H1 (cell line): ENCODE measurements at places on chromosomes 2 and 18. TPM values are rescaled to one million over a fixed set of nuclear protein-coding genes. Genes with fewer than 3 reads are reported as not detected.

GRCh38 chr2:178418426-178418825, 32.5 kb downstream of the PRKRA start:
- no peak overlapping the region for H3K4me3 ChIP-seq
- no peaks in the 10 kb centered on the region for H3K27me3 ChIP-seq
- H3K4me1 ChIP-seq = no peaks in the 10 kb centered on the region
- H3K36me3 ChIP-seq = no peaks in the 10 kb centered on the region
- DNase-seq = no peak

- peaks cover 8% of the 10 kb centered on the region for H3K27me3 ChIP-seq
- DNase-seq = peak; percentile 81
- H3K4me3 ChIP-seq = peak overlapping the region; percentile 73
- H3K27ac ChIP-seq = no peak overlapping the region
- H3K4me1 ChIP-seq = peaks cover 6% of the 10 kb centered on the region
Observed at GRCh38 chr18:5890331-5891183, 4.8 kb downstream of the TMEM200C start.

GRCh38 chr2:224882291-224883171, 159.7 kb downstream of the DOCK10 start:
- no peaks in the 10 kb centered on the region for H3K36me3 ChIP-seq
- H3K4me3 ChIP-seq = no peak overlapping the region
- no peaks in the 10 kb centered on the region for H3K27me3 ChIP-seq
- DNase-seq = no peak
- H3K27ac ChIP-seq = no peak overlapping the region

- H3K27ac ChIP-seq = no peak overlapping the region
- H3K36me3 ChIP-seq = 0 out of 2 replicates have a peak, but pooled peaks cover 4% of the 10 kb centered on the region
- no peaks in the 10 kb centered on the region for H3K27me3 ChIP-seq
Observed at GRCh38 chr2:165743442-165743841, 50.6 kb downstream of the GALNT3 start.

DNA sequence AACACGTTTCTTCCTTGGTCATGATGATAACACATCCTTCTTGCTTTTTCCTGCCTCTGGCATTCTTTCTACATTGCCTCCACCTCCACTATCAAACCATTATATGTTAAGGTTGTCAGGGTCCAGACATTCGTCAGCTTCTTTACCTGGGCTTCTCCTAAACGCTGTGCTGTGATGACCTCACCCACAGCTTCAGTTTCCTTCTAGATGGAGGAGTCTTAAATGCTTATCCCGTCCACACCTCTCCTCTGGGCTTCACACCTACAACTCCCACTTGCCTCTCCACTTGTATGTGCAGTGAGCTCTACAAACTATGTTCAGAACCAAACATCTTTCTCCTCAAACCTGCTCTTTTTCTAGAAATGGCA, 666 bp upstream of the STAT1 start:
- no peak overlapping the region for H3K27ac ChIP-seq
- no peak for DNase-seq
- no peaks in the 10 kb centered on the region for H3K36me3 ChIP-seq
- H3K4me1 ChIP-seq = no peaks in the 10 kb centered on the region; the same call in 1 of the 2 replicates
- H3K27me3 ChIP-seq = no peaks in the 10 kb centered on the region

GRCh38 chr2:161123531-161124030, 36.6 kb upstream of the TANK start:
- no peak for DNase-seq
- no peaks in the 10 kb centered on the region for H3K27me3 ChIP-seq
- H3K4me1 ChIP-seq = 0 out of 2 replicates have a peak, but pooled peaks cover 2% of the 10 kb centered on the region
- H3K36me3 ChIP-seq = no peaks in the 10 kb centered on the region

DNA sequence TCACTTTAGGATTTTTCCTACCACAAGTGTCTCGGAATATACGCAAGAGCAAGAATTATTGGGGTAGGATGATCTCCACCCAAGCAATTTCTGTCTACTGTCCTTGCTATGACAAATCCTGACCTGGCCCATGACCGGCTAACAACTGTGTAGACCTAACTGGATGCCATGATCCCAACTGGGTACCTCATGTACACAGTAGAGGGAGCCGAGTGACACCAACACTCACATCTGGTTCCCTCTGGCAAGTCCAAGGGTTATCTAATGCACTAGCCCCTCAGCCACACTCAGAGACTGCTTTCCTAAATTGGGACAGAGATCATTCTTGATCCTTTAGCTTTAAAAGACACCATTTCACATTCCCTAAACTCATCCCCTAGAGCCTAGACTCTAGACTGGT, 60.7 kb upstream of the ZNF532 start:
- H3K36me3 ChIP-seq = no peaks in the 10 kb centered on the region
- no peaks in the 10 kb centered on the region for H3K27me3 ChIP-seq
- no peak overlapping the region for H3K27ac ChIP-seq

- H3K27ac ChIP-seq = no peak overlapping the region
- no peaks in the 10 kb centered on the region for H3K27me3 ChIP-seq
- H3K36me3 ChIP-seq = no peaks in the 10 kb centered on the region
- H3K4me3 ChIP-seq = no peak overlapping the region
Observed at GRCh38 chr2:182824767-182825158, 41.7 kb downstream of the FRZB start.

- no peak overlapping the region for H3K4me3 ChIP-seq
- H3K27me3 ChIP-seq = no peaks in the 10 kb centered on the region
- H3K36me3 ChIP-seq = no peaks in the 10 kb centered on the region
- no peak overlapping the region for H3K27ac ChIP-seq
- no peaks in the 10 kb centered on the region for H3K4me1 ChIP-seq
Observed at GRCh38 chr2:36607947-36608346, 10.0 kb upstream of the FEZ2 start.

DNA sequence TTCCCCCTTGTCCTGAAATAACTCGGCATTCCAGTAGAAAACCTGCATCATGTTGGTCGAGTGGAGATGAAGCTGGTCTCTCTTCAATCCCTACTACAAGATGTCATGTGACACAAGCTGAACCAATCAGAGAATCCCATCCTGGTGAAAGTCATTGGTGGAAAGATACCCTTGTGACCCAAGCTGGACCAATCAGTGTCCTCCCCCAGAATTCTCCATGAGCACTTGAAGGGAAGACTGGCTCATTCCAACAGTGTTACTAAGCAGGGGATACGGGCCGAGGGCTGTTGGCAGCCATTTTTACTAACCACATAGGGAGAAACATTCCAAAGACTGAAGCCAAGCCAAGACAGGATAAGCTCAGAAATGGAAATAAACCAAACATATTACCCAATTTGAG, 298.3 kb downstream of the ICOS start:
- no peak overlapping the region for H3K27ac ChIP-seq
- H3K4me3 ChIP-seq = no peak overlapping the region
- no peaks in the 10 kb centered on the region for H3K27me3 ChIP-seq
- no peaks in the 10 kb centered on the region for H3K36me3 ChIP-seq
- no peak for DNase-seq

- H3K36me3 ChIP-seq = no peaks in the 10 kb centered on the region
Observed at GRCh38 chr18:50240080-50240563, 26.2 kb downstream of the CFAP53 start.

DNA sequence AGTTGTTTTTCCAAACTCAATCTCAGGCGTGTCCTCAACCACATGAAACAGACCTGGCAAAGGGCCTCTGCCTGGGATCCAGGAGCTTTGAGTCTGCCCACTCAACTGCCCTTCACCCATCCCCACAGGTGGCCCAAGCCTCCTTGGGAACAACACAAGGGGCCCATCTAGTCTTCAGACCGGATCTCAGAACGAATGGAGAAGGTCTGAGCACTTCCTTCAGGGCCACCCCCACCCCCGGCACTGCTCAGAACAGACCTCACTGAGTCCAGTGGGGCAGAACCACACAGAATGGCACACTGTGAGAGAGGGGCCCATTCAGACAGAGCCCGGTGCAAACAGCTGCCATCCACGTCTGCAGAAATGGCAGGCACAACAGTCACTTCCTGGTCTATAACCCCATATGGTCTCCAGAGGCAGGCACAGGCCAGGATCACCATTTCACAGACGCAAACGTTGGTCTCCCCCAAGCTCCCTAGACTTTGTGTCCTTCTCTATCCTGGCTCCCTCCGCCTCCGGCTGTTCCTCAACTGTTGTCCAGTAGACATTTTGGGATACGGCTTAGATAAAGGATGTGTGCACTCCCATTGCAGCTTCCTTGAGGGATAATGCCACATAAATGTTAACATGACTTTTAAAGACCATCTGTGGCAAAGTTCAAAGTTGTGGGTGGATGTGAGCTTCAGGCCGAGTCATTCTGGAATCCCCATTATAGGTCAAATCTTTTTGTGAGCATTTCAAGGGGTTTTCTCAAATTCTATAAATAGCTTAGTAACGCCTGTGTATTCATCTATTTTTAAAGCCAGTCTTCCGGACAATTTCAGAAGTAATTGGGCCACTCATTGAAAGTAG, 149.7 kb downstream of the SMAD7 start:
- H3K4me1 ChIP-seq = no peaks in the 10 kb centered on the region
- peak; percentile 28 for DNase-seq
- no peaks in the 10 kb centered on the region for H3K27me3 ChIP-seq
- no peak overlapping the region for H3K4me3 ChIP-seq
- H3K27ac ChIP-seq = no peak overlapping the region

- no peaks in the 10 kb centered on the region for H3K4me1 ChIP-seq
- H3K36me3 ChIP-seq = no peaks in the 10 kb centered on the region
- no peak overlapping the region for H3K4me3 ChIP-seq
- no peak for DNase-seq
- no peaks in the 10 kb centered on the region for H3K27me3 ChIP-seq
Observed at GRCh38 chr18:3214855-3215637, 4.7 kb downstream of the MYOM1 start.

- no peaks in the 10 kb centered on the region for H3K36me3 ChIP-seq
- H3K27me3 ChIP-seq = peaks cover 22% of the 10 kb centered on the region
- no peak for DNase-seq
- no peak overlapping the region for H3K4me3 ChIP-seq
- H3K4me1 ChIP-seq = peaks cover 3% of the 10 kb centered on the region; the same call in 1 of the 2 replicates
- no peak overlapping the region for H3K27ac ChIP-seq
Observed at GRCh38 chr2:132664096-132664495, 5.9 kb downstream of the LYPD1 start.

GRCh38 chr2:190158798-190159434, 96.4 kb upstream of the MSTN start:
- no peak for DNase-seq
- H3K27ac ChIP-seq = no peak overlapping the region
- no peak overlapping the region for H3K4me3 ChIP-seq
- H3K4me1 ChIP-seq = no peaks in the 10 kb centered on the region; the same call in 1 of the 2 replicates
- no peaks in the 10 kb centered on the region for H3K36me3 ChIP-seq

GRCh38 chr18:68713796-68714195, 1.1 kb downstream of the TMX3 start:
- H3K27ac ChIP-seq = no peak overlapping the region
- peaks cover 4% of the 10 kb centered on the region for H3K36me3 ChIP-seq
- DNase-seq = no peak
- peak overlapping the region; percentile 94 for H3K4me3 ChIP-seq
- H3K27me3 ChIP-seq = no peaks in the 10 kb centered on the region
- 0 out of 2 replicates have a peak, but pooled peaks cover 2% of the 10 kb centered on the region for H3K4me1 ChIP-seq

DNA sequence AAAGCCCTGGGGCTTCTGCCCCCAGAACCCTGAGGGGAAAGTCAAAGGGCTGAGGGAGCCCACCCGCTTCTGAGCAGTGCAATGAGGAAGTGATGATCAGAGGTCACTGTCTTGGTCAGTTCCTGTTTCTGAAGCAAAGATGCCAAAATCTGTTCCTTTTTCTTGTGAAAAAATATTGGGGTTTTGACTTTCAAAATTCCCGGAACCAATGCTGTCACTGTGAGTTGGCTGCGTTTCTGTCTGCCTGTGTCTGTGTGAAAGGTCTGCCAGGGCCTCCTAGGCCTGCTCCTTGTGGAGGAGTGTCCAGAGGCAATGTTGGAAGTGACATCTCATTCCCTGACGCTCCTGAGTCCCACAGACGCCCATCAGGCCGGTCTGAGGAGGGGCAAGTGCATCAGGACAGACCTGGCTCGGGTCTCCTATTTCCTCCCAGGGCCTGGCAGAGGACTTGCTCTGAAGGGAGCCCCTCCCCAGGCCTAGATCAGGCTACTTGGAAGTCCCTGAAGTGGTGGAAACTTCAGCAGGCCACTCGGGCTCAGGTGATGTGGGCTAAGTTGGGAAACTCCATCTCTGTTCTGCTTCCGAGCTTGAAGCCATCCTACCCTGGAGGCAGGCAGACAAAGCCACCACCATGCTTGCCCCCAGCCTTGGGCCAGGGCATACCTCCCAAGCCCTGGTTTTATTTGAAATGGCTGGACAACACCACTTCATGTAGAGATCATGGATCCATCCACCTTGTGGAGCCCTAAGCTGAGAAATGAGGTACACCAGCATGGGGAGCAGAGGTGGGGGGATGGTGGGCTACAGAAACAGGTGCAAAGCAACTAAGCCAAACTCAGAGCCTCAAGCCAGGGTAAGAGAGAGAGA, 51.0 kb downstream of the PKDCC start:
- no peak overlapping the region for H3K27ac ChIP-seq
- no peaks in the 10 kb centered on the region for H3K27me3 ChIP-seq
- H3K4me3 ChIP-seq = no peak overlapping the region
- H3K36me3 ChIP-seq = no peaks in the 10 kb centered on the region
- DNase-seq = no peak
- H3K4me1 ChIP-seq = peaks cover 13% of the 10 kb centered on the region

DNA sequence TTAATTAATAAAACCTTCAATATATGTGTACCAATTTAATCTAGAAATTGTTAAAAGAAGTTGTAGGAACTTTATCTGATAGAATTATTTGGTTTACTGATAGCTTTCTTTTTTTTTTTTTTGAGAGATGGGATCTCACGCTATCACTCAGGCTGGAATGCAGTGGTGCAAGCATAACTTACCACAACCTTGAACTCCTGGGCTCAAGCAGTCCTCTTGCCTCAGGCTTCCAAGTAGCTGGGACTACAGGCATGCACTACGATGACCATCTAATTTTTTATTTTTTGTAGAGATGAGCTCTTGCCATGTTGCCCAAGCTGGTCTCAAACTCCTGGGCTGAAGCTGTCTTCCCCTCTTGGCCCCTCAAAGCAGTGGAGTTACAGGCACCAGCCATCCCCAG, 66.8 kb downstream of the CCDC138 start:
- H3K36me3 ChIP-seq = no peaks in the 10 kb centered on the region
- H3K27me3 ChIP-seq = no peaks in the 10 kb centered on the region
- DNase-seq = no peak

KCNG3 gene
- 7.8 and 8.1 TPM in 2 replicates for polyA plus RNA-seq

TUBA4B gene
- polyA plus RNA-seq = 0.08 and 0.25 TPM in 2 replicates

ITPRID2 gene
- 1.2 and 1.9 TPM in 2 replicates for polyA plus RNA-seq

RGPD6 gene
- 2.2 and 4.9 TPM in 2 replicates for polyA plus RNA-seq

MTCL1 gene
- polyA plus RNA-seq = 16.6 and 19.8 TPM in 2 replicates
